Kidney capillary endothelial cell (primary cell): ENCODE measurements at places on chromosomes 11 and 22.

GRCh38 chr22:47586038-47586437 lies 823.6 kb downstream of the TBC1D22A start:
- DNase-seq, result no peak

DNA sequence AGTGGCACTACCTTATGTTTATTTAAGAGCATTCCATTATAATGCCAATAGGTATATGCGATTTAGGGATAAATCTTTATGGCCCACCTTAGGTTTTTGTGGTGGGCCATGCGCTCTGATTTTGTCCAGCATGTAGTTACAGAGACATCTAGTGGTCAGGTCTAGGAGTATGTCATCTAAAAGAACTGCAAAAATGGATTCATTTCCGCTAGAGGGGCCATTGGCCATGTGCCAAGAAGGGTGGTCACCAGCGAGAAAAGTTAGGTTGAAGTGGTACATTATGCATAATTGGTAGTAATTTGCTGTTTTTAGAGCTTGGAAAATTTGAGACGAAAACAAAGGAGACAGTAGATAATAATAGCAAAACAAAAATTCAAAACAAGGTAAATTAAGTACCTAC lies 27.7 kb downstream of the LRRC4C start:
- DNase-seq, result no peak

DNA sequence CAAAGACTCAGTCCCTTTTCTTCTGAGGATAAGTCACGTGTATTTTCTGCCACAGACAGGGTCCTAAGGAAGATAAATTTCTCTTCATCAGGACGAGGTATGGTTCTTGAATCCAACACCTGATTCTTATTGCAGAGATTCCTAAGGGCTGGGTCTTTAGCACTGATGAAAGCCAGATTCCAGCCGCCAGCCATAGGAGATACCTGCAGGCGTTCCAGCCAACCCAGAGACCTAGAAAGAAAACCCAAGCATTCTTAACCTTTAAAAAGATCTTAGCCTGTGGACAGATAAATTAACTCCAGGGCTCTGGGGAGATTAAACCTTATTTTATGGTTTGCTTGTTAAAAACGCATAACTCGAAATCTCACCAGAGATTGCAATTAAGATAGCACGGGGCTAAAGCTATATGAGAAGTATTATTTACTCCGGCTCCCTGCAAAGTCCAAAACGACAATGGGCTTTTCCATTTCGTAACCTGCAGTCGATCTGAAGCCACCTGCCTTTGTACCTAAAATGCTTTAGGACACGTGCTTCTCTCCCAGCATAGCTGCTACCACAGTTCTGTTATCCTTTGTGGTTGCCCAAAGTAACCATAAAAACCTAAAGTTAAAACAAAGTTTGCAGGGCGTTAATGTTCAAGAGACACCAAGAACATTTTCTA lies 104.5 kb downstream of the NXPE2 start:
- DNase-seq, result no peak

DNA sequence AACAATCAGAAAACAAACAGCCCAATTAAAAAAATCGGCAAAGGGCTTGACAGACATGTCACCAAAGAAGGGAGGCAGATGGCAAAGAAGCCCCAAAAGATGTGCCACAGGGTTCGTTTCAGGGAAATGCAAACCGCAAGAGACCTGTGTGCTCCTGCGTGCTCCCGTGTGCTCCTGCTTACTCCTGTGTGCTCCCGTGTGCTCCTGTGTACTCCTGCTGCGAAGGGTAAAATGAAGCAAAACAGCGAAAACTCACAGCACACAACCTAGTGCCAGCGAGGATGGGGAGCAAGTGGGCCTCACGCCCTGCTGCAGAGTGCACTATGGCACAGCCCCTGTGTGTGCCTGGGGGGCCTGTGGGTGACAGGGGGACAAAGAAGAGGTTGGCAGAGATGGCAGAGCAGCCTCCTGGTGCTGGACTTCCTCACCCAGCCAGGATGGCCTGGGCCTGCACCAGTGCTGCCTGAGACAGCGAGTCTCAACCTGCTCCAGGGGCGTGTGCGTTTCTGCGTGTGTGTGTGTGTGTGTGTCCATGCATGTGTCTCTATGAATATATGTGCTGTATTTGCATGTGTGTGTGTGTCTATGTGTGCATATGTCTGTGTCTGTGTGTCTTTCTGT lies 14.0 kb downstream of the ASCL2 start:
- DNase-seq, result no peak

GRCh38 chr22:46609175-46609690 lies 11.0 kb upstream of the GRAMD4 start:
- no peak for DNase-seq

GRCh38 chr11:98798333-98798732 lies 222.4 kb upstream of the CNTN5 start:
- DNase-seq, result no peak
